ENCODE measurements at places on chromosomes 1 and 21.

DNA sequence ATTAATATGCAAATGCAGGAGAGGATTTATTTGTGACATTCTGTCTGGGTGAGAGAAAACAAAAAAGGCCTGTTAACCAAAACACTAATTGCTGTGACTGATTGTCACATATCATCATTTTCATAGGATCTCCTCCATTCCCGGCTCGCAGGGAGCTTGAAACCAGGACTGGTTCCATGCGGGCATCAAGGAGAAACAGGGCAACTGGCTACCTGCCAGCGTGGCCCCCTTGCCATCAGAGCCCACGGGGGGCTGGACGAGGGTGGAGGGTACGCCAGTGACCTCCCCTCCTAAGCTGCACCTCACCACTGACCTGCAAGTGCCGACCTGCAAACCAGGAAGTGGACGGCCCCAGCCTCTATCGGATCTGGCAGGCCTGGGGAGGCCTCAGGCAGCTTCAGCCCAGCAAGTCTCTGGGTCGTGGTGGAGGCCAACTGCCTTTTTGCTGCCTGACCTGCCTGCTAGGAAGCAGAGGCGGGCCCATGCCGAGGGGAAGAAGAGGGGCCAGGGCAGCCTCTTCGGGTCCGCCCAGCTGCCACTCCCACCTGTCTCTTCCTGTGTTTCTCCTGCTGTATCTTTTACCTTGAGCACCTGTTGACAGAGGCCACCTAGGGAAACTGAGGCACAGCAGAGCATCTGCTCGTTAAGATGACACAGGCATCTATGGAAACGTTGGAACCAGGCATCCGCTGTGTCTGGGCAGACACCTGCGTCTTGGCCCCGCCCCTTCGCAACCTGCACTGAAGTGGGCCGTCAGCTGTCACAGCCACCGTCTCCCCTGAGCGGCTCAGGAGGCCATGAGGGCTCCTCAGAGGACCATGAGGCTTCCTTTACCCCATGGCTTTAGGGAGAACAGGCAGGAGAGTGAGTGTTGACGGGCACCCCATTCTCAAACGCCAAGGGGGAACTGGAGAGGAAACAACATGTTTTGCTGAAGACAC, 74.8 kb downstream of the CASZ1 start:
- ATAC-seq: no peak

- ATAC-seq: peak; percentile 66
Measured at GRCh38 chr1:118291661-118292060, 106.6 kb upstream of the SPAG17 start.

GRCh38 chr1:83559129-83559840, 439.6 kb downstream of the TTLL7 start:
- no peak for ATAC-seq

GRCh38 chr1:118201524-118201923, 16.5 kb upstream of the SPAG17 start:
- ATAC-seq: no peak

DNA sequence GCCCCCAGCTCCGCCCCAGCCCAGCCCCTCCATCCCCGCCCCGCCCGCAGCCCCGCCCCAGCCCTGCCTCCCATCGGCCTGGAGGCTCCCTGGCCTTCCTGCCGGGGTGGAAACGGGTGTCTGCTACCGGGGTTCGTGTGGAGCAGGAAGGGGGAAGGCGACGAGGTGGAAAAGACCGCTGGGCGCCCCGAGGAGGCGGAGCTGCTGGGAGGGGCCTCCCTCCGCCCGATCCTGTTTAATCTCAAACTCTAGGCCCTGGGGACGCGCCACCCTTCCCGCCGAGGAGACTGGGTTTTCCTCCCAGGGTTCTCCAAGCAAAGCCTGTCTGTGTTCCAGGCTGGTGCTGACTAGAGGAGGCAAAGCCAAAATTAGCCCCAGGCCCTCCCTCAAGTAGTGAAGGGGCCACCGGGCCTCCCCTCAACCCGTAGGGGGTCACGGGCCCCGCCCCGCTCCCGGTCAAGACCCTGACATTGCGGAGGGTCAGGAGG, 16.2 kb upstream of the TTLL10 start:
- ATAC-seq: peak; percentile 76

- ATAC-seq: peak; percentile 74
Measured at GRCh38 chr1:68140536-68140935, 90.1 kb upstream of the DIRAS3 start.

DNA sequence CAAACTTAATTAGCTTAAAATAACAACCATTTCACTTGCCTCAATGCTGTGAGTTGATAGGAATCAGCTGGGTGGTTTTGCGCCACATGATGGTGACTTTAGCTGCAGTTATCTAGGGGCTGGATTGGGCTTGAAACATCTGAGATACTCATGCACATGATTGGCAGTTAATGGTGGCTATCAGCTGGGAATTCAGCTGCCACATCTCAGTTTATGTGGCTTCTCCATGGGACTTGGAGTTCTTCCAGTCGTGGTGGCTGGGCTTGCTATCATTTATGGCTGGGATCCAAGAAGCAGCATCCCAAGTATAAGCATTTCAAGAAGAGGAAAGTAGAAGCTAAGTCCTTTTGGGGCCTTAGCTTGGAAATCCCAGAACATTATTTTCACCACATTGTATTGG, 36.4 kb downstream of the PDC start:
- no peak for ATAC-seq

DNA sequence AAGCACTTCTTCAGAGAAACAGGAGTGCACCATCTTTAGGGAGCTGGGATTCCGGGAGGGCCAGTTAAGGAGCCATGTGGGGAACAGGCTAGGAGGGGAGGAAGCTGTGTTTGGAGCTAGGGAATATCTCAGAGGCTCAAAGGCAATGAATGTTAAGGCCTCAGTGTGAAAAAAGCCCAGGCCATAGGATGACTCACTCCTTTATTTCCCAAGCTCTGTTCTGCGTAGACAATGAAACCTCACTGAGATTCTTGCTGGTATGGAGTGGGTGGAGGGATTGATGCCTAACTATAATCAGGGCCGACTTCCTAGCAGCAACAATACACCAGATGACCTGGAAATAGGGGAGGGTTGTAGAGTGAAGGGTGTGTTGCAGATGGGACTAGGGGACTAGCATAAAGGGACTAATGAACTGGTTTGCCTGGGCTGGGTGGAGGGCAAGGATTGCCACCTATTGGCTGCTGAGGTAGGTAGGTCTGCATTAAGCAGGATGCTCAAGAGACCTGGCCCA, 2.1 kb downstream of the GNAT2 start:
- ATAC-seq: peak; percentile 31

- ATAC-seq: peak; percentile 88
Measured at GRCh38 chr21:16624479-16625118, 888.2 kb upstream of the CXADR start.

- ATAC-seq: no peak
Measured at GRCh38 chr1:101507547-101507971, 270.7 kb downstream of the S1PR1 start.

- no peak for ATAC-seq
Measured at GRCh38 chr1:14435368-14436023, 163.0 kb upstream of the KAZN start.

DNA sequence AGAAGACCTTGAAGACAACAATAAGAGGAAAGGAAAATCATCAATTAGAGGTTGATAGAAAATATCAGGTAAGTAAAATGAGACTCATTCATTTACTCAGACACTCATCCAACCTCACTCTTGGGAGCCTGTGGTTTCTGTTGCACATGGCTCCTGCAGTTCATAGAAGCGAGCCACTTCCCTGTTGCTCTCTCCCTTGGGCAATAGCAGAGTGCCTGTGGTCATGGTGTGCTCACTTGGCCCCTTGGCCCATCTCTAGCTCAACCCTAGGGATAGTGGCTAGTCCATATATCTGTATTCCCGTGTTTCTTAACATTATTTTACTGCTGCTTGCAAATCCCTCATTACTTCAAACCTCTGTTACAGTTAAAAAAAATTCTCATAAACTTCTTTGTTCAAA, 368.6 kb downstream of the PTPRC start:
- ATAC-seq: no peak

- ATAC-seq: no peak
Measured at GRCh38 chr1:113389359-113389952, 859 bp upstream of the MAGI3 start.

DNA sequence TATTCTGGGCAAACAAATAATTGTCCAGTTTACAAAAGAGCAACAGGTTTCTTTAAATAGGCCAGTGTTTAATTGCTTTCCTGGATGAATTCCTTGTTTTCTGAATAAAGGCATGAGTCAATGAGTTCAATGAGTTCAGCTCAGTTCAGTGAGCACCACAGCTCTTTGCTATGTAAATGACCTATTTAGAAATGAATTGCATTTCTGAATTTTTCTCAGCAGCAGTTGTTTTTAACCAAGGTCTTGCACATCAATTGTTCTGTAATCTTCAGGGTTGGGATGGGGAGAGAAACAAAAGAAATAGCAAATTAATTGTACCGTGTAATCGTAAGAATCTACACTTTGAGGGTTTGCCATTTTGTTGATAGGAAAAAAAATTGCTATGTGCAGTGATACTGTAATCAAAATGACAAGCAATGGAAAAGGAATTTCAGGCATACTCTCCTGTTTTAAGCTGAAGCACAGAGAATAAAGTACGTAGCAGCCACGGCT, 45.7 kb downstream of the MIS18A start:
- peak; percentile 24 for ATAC-seq

- no peak for ATAC-seq
Measured at GRCh38 chr21:38716942-38717341, 88.8 kb upstream of the ETS2 start.

DNA sequence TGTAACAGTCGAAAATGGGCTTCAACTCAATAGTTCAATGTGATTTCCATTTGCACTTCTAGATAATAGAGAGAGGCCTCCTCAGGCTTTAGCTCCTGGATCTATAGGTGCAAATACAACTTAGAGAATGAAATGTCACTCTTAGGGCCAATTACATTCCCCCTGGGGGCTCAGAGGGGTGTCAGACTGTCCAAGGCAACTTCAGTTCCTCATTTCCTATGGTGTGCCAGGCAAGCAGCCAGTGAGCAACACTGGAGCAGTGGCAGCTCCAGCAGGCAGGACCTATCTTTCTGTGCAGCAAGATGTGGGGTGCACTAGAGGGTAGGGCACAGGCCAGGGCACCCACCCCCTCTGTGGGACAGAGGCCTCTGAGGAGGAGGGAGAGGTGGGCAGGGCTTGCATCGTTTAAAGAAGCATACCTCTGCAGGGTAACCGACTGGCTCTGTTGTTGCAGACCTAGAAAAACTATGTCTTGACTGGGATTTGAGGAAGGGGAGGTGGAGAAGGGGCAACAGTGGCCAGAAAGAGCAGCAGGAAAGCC, 97.3 kb downstream of the SUSD4 start:
- ATAC-seq: no peak

DNA sequence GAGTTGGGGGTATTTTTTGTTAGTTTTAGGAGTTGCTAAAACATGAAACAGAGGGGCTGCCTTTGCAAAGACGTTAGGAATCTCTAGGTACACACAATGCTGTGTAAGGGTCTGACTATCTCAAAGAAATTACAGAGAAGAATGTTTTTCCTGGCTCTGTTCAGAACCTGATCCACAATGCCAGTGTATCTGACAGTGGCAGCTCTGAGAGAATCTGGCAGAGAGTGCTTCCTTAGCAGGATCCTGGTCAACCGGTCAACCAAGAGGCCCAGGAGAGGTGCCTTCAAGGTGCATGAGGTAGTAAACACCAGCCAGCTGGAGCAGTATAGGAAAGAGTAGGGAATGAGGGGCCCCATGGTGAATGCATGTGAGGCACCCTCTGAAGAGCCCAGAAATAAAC, 40.9 kb upstream of the RGS1 start:
- no peak for ATAC-seq

GRCh38 chr1:30036229-30036547, 687.2 kb downstream of the MATN1 start:
- ATAC-seq: no peak

GRCh38 chr1:13812456-13813397, 112.7 kb downstream of the PRDM2 start:
- ATAC-seq: no peak

GRCh38 chr1:219439376-219439775, 173.5 kb downstream of the ZC3H11B start:
- ATAC-seq: no peak

DNA sequence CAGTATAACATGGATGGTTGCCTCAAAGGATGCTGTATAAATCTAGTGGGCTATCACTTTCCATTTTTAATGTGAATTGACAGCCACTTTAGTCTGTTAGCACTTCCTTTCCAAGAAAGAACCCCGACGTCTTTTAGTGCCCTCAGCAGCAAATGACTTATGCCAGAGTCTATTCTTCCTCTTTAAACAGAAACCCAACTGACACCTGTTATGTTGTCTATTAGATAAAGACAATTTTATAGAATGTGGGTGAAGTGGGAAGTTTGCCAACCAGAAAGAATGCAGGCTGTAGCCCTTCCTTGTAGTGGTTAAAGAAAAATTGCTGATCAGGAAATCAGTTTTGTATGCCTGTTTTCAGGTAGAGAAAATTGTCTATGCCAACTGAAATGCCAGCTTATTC, 344.9 kb downstream of the ZNF326 start:
- no peak for ATAC-seq

GRCh38 chr1:201145816-201146215, 8.5 kb downstream of the TMEM9 start:
- ATAC-seq: no peak

Data from motor neuron (in vitro differentiated cells).